ENCODE measurements at places on chromosomes 7 and 10.
A peak's percentile ranks its signal among the peaks of the same experiment; 100 is the strongest.

DNA sequence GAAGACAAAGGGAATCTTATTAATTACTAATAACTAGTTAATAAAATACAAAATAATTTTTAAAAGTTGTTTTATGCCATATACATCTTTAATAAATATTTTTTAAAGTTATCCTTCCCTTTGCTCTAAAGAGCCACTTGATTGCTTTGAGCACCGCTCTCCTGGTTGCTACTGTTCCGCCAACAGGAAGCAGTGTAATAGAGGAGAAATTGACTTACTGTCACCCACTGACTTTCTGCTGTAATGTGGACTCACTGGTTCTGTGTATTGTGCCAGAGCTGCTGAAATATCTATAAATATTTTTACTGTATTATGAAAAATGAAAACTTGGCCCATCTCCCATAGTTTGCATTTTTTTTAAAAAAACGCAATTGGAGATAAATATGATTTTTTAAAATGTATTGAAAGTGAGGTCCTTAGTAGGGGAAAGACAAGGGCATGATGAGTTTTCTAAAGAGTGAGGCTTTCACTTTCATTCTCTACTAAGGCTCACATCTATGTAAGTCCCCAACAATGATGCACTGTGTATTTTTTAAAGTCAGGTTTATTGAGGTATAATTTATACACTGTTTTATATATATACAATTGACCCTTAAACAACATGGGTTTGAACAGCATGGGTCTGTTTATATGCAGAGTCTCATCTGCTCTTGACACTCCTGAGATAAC, 100.5 kb downstream of the NPY start:
- DNase-seq: no peak

DNA sequence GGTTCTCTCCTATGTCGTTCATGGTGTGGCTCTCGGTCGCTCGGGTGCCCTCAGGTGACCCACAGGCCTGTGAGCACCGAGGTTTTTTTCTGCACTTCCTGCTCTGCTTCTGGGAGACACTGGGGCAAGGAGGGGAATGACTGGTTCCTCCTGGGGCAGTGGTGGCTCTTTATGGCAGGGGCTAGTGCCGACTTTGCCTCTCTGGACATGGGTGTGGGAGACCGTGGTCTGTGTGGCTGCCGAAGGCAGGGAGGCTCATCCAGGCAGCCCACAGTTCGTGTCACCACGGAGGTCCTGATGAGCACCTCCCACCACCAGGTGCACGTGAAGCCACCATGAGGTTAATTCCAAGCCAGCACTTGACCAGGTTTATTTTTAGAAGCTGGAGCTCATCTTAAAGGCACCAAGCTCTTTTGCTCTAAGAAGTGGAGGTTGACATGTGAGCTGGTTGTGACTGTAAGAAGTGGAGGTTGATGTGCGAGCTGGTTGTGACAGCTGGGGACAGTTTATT, 24.7 kb upstream of the DPYSL4 start:
- peak; percentile 55 for DNase-seq

DNA sequence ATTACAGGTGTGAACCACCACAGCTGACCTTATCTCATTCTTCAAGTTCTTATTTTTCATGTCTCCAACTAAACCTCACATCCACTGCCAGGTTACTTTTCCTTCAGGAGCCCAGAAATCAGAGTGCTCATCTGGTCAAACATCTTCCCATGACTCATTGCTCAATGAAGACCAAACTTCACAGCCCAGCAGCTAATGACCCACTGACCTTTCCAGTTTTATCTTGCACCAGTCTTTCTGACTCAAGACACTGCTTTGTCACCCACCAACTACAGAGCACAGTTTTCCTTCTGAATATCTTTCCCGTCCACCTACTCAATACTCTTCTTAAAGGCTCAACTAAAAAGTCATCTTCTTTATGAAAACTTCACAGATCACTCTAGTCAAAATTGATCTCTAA, 245.1 kb downstream of the CHCHD3 start:
- no peak for DNase-seq

GRCh38 chr10:79377557-79378382, 30.5 kb downstream of the PPIF start:
- DNase-seq: no peak

- no peak for DNase-seq
Measured at GRCh38 chr7:142767451-142767850, 3.3 kb upstream of the PRSS2 start.

All from activated T-cell treated with anti-CD3 and anti-CD28 coated beads, Interleukin-2, amount 50 U/mL, for 48 hours (primary cell).